Skin of body (tissue), 3 donors: ENCODE measurements at places on chromosomes 13 and 19.
A peak's percentile ranks its signal among the peaks of the same experiment; 100 is the strongest.

- peak; percentile 60 for DNase-seq
Observed at GRCh38 chr13:48233889-48234488, 983 bp downstream of the ITM2B start.

DNA sequence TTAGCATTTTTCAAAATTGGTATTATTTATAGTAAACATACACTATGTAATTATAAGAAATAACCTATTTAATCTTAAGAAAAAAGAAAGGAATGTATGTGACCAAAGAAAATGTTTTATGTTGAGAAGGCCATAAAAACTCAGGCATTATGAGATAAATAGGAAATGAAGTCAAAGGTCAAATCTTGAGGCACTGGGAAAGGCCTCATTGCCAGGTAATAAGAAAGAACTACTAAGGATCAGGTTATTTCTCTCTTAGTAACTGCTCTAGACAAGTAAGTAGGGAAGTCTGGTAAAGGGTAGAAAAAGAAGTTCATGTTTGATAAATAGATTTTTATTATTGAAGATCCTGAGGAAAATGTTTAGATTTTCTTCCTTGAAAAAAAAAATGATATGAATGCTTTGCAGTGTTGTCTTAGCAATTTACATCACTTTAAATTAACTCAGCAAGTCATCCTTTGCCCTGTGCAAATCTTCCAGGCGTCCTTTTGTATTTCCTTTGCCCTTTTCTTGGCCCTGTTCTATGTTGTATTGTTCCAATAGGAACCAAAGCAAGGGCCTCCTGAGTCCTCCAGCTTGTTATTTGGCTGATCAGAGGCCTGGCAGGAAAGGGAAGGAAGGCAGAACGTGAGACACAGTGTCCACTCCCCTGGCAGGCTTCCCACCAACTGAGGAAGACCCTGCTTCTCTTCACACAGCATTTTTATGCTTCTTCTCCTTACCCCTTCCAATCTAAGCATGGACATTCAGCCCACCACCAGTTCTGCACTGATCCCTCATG is 260.4 kb upstream of the MIR17HG start:
- no peak for DNase-seq

GRCh38 chr19:35294328-35294727 is 2.4 kb downstream of the MAG start:
- DNase-seq, result peak; percentile 5

GRCh38 chr19:926323-926588 is 421 bp downstream of the ARID3A start:
- DNase-seq, result no peak

DNA sequence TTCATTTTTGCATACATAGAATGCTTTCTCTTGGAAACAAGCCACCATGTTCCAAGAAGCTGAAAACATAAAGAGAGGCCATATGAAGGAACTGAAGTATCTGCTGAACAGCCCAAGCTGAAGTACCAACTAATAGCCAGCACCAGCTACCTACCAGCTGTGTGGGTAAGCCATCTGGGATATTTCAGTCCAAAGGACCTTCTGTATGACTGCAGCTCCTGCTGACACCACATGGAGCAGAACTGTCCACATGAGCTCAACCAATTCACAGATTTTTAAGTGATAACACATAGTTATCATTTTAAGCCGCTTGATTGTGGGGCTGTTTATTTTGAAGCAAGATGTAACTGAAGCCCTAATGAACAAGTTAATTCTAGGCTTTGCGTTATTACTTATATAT is 621.1 kb upstream of the KLHL1 start:
- DNase-seq, result no peak

DNA sequence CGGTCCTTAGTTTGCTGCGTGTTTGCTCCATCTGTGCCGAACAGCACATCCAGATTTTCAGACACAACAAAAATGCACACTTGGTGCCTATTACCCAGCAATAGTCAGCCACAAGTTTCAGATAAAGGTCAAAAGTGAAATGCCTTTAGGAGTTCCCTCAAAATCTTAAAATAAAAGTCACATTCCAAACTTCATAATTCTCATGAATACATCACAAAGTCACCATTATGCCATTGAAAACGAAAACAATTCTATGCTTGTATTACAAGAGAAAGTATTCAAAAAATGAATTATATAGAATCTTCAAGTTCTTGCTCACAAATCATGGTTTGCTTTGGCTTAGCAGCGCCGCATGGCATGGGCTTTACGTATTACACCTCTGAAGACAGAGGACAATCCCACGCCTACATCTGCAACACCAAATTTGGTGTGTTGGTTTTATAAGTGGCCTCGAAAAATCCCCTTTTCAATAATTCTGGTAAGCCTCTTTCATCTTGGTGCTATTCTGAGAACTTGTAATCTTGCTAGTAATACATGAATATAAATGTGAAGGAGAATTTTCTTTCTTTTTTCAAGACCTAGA is 26.6 kb downstream of the COL4A1 start:
- no peak for DNase-seq

GRCh38 chr13:94997126-94997525 is 284.8 kb upstream of the SOX21 start:
- no peak for DNase-seq

- DNase-seq, result no peak
Observed at GRCh38 chr19:55362174-55362989, 678 bp downstream of the GARIN5B start.

GRCh38 chr19:8664671-8665057 is 33.9 kb downstream of the ACTL9 start:
- DNase-seq, result no peak

- no peak for DNase-seq
Observed at GRCh38 chr13:48575031-48575430, 42.2 kb upstream of the RCBTB2 start.

- no peak for DNase-seq
Observed at GRCh38 chr19:11902228-11902627, 14.6 kb downstream of the ZNF69 start.

DNA sequence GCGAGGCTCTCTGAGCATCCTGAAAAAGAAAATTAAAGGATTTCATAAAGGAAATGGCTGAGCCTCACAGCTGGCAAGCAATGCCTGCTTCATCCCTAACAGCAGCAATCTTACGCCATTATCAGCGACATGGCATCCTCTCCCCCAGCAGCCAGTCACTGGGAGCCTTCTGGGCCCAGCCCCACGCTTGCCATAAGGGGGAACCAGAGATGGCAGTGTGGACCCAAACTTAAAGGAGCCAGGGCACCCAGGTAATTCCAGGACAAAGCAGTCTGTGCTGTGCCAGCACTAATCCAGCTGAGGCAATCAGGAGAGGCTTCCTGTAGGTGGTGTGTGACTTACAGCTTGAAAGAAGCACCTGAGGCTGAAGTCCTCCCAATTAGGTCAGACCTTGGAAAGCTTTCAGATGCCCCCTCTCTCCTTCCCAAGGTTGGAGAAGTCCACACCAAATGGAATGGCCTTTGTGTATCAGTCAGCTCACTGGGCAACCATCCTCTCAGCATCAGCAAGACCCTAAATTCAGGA is 10.3 kb downstream of the VSTM2B start:
- no peak for DNase-seq

- no peak for DNase-seq
Observed at GRCh38 chr13:100214886-100215285, 126.0 kb downstream of the PCCA start.

GRCh38 chr19:53545271-53546065 is 7.5 kb downstream of the ZNF331 start:
- no peak for DNase-seq

GRCh38 chr19:43807651-43808050 is 5.4 kb upstream of the LYPD5 start:
- no peak for DNase-seq

DNA sequence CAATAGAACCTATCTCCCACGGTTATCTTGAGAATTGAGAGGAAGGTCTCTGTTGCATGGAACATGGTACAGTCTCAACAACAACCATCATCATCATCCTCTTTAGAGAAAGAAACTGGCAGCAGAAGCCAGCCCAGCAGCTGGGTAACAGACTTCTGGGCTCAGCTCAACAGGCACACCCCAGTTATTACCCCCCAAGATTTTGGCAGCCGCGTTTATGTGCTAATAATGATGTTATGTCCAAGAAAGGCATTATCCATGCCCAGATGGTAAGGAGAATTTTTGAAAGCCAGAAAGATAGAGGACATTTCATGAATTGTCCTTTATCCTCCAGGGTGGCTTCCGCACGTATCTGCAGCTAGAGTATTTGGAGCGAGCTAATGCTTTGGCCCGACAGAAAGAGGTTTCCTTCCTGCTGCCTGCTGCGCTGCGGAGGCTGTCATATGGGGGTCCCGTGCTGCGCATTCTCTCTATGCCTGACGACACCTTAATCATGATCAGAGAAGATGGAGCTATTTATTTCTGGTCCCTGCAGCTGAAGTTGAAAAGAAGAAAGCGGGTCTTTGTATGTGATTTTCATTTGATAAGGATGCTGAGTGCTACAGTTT is 89.9 kb downstream of the TEX26 start:
- DNase-seq, result no peak

DNA sequence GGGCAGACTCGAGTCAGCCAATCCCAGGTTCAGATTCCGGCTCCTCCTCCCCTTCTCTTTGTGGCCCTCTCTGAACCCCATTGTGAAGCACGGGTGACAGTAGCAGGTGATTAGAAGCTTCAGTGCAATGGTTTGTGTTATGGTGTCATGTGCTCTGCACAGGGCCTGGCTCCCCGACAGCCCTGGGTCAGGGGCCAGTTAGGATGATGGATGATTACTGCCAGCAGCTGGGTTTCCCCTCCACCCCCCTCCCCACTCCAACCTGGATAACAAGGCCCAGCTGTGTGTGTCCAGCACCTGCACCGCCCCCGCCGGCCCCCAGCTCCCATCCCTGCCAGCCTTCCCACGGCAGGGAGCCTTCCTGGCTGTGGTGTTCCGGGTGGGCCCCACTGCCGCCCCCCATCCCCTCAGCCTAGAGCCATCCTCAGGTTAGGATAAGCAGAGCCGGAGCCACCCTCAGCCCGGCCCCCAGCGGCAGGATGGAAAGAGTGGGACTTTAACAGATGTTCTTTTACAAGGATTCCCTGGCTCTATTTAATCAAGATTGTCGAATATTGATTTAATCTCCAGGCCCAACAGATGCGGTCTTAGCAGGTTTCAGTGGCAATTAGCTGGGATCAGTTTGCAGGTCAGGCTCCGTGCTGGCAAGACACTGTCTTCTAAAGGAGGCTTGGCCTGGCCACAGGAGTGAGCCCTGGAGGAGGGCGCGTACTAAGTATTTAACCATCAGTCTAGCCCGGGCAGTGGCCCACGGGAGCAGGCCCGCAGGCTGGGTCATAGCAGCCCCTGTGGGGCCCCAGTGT is 156.2 kb downstream of the SIPA1L3 start:
- no peak for DNase-seq

DNA sequence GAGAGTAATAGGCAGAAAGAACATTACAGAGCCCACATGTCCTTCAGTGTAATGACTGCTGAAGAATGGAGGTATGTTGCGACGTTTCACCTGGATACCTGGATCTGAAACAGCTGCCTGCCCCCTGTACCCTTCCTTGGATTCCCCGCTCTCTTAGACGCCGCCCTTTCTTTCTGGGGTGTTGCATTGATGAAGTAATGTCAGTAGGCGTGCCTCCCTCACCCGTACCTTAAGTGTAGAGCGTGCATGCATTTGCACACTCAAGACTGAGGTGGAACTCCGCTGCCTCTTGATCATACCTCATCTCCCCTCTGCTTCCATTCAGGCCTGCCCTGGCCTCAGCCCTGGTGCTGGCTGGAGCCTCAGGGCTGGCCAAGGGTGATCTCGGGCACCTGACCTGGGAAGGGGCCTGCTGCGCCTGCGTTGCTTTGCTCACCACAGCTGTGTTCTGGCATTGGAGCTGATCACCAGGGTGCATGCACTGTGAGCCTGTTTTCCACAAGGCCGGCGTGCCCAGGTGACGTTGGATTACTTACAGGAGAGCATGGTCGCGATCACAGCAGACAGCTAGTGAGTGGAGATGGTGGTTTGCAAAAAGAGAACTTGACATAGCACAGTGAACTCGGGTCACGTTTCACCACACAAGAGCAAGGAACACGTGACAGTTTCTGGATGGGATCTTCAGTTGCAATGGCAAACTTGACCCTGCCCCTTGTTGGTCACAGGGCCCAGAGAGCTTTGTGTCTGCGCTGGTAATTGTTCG is 99.0 kb downstream of the ARHGEF7 start:
- no peak for DNase-seq

GRCh38 chr13:71634602-71635443 is 232.2 kb downstream of the DACH1 start:
- no peak for DNase-seq

- peak; percentile 21 for DNase-seq
Observed at GRCh38 chr19:19399733-19400433, 5.6 kb upstream of the GATAD2A start.

DNA sequence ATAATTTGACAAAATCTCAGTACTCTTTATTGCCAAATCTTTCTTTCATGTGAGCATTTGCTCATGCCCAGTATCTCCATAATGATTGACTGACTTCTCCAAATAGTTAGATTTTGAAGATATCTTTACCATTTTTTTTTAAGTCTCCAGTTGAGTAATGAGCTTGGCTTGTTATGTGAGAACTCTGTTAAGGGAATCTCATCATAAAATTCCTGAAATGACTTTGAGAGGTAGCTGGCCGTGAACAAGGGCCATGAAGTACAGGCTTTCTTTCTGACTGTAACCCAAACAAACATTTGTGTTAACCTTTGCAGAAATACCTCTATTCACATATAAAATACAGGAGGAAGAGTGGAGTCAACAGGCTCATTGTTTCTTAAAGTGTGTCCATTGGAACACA is 449.7 kb downstream of the IRS2 start:
- no peak for DNase-seq

DNA sequence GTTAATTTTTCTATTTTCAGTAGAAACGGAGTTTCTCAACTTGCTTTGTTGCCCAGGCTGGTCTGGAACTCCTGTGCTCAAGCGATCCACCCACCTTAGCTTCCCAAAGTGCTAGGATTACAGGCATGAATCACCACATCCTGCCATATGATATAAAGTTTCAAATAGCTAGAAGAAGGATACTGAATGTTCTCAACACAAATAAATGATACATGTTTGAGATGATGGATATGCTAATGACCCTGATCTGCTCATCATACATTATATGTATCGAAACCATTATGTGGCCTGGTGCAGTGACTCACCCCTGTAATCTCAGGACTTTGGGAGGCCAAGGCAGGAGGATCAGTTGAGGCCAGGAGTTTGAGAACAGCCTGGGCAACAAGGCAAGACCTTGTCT is 11.5 kb downstream of the CIB3 start:
- DNase-seq, result no peak

DNA sequence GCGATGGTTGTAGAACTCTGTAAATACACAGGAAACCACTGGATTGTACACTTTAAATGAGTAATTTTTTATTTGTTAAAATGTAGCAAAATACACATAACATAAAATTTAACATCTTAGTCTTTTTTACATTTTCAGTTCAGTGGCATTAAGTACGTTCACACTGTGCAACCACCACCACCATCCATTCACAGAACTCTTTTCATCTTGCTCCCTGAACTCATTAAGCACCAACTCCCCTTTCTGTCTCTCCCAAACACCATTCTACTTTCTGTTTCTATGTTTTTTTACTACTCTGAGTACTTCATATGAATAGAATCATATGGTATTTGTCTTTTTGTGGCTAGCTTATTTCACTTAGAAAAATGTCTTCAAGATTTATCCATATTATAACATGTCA is 2.7 kb upstream of the UBL3 start:
- no peak for DNase-seq
